ENCODE measurements at places on chromosomes 6 and 20.
A peak's percentile ranks its signal among the peaks of the same experiment; 100 is the strongest.

DNA sequence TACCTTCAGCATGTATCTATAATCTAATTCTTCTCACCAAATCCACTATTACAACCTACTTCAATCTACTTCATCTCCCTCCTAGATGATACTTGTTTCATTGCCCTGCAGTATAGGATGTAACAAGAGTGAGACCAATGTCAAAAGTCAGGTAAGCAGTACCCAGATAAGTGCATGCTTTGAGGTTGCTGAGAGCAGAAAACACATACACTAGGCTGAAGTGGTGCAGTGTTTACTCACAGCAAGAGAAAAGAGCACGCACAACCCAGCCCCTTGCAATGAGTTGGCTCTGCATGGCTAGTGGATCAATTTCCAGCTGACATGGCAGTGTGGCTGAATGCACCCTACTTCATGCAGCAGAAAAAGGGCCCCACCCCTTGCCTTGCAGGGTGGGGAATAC lies 199.9 kb downstream of the EPHA7 start:
- no peak for DNase-seq

DNA sequence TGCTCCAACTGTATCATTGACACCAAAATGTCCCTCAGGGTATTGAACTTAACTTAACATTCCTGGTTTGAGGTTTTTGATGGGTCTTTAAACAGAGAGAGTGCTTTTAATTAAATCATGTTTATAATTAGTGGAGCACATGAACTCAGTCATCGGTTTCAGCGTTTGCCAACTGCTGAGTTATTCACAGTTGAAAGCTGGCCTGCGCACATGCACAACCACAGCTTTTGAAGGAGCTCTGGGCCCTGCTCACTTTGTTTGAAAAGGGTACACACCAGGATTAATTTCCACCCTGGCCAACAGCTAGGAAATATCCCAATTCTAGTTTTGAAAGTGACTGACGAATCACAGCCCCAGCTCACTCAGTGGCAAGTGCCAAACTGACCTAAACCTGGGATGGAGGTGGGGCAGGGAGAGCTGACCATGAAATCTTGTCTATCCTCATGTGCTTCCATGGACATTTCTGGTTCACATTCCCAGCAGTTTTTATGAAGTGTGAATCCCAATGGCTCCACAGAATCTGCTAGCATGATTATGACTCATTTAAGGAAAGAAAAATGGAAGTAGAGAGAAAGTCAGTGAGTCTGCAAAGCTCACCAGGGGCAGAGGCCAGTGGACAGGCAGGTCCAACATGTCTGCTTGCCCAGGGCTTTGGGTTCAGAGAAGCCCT lies 247.8 kb downstream of the FNDC1 start:
- DNase-seq: no peak

DNA sequence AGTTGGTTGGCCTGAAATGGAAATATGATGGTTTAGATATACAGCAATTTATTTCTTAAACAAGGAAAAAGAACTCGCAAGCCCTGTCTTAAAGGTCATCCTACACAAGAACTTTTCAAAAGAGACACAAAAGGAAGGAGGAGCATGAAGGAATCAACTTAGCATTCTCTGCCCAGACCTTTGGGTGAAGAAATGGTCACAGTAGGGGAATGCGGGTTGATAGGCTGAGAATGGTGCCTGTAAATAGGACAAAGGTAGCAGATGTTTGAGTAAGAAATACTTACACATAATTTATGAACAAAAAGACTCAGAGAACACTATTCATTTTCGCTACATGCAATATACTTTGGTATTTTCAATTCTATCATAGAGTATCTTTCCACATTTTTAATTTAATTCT lies 15.0 kb downstream of the ADGRF5 start:
- no peak for DNase-seq

- DNase-seq: no peak
Observed at GRCh38 chr20:58293453-58293852, 16.1 kb upstream of the RAB22A start.

- DNase-seq: no peak
Observed at GRCh38 chr6:170294813-170295509, 4.1 kb upstream of the DLL1 start.

DNA sequence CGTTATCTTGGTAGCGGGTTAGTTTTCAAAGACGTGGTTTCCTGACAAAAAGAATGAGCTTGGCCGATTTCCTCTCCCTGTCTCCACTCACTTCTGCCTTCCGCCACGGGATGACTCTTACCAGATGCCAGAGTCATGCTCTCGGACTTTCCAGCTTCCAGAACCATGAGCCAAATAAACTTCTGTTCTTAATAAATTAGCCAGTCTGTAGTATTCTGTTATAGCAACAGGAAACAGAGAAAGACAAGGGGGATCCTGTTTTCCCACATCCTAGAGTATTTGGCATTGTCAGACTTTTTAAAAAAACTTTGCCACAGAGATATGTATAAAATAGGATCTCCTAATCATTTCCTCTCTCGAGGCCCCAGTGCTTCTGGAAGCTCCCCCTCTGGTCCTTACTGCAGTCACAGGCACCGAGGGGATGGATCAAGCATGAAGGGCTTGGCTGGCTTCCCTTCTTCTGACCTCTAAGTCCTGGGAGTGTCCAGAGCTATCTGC lies 84.9 kb upstream of the NAA20 start:
- no peak for DNase-seq

GRCh38 chr6:140083375-140083774 lies 708.9 kb upstream of the CITED2 start:
- no peak for DNase-seq

DNA sequence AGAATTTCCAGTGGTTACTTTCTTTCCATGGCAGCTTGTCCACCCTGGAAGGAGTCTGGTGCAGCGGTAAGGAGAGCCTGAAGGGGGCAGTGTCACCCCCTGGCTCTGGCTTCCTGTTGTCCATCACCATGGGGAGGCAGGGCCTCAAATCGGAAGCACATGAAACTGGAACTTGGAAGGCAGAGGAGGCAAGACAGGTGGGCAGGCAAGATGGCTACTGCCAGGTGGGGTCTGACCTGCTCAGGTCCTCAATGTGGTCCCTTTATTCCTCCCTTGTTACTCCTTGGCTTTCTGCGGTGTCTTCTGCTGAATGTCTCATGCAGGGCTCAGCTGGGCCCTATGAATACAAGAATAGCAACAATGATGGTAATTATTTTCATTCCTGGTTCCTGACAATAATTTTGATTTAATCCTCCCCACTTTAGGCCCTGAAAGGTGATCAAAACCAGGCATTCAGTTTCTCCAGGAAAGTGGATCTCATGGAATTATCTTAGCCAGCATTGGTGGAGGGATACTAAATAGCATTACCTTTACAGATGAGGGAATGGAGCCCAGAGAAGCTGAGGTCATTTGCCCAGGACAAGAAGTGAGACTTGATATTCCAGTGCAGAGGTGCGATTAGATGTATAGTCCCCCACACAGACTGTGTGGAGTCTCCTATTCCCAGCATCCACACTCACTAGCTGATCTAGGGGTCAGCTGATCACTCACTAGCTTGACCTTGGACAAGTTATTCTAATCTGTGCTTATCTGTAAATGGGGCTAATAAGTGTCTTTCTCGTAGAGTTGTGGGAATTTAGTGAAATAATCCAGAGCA lies 17.6 kb upstream of the SNAI1 start:
- peak; percentile 39 for DNase-seq

GRCh38 chr6:150466196-150466595 lies 97.4 kb downstream of the IYD start:
- DNase-seq: no peak

GRCh38 chr6:2028457-2029038 lies 216.9 kb downstream of the GMDS start:
- DNase-seq: no peak

GRCh38 chr6:31209137-31209536 lies 38.7 kb upstream of the POU5F1 start:
- no peak for DNase-seq

GRCh38 chr6:48389146-48390043 lies 278.4 kb upstream of the PTCHD4 start:
- DNase-seq: no peak

- DNase-seq: no peak
Observed at GRCh38 chr20:49590163-49591017, 22.5 kb upstream of the PTGIS start.

GRCh38 chr6:5697508-5697907 lies 309.2 kb downstream of the NRN1 start:
- DNase-seq: no peak

- DNase-seq: no peak
Observed at GRCh38 chr6:161327360-161327953, 53.6 kb upstream of the AGPAT4 start.

DNA sequence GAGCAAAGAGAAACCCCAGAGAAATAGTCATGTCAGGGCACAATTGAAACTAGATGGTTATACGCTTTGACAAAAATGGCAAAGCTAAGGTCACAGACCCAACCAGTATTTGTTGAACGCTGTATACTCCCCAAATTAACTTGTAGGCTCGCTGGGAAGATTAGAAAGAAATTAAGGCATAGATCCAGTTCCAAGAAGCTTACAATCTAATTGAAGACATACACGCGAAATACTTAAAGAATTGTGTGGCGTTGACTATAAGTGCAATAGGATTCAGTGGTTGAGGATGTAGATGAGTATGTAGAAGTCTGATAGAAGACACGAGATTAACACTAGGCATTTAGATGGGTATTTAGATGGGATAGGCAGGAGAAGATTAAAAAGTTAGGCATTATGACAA lies 525 bp downstream of the FAM229B start:
- no peak for DNase-seq

GRCh38 chr6:38476888-38477287 lies 162.8 kb downstream of the BTBD9 start:
- no peak for DNase-seq

GRCh38 chr6:15796844-15797243 lies 134.0 kb upstream of the DTNBP1 start:
- DNase-seq: no peak

- no peak for DNase-seq
Observed at GRCh38 chr6:25998379-25998778, 35.8 kb downstream of the TRIM38 start.

- DNase-seq: peak; percentile 27
Observed at GRCh38 chr6:1792989-1793388, 183.3 kb downstream of the FOXC1 start.

DNA sequence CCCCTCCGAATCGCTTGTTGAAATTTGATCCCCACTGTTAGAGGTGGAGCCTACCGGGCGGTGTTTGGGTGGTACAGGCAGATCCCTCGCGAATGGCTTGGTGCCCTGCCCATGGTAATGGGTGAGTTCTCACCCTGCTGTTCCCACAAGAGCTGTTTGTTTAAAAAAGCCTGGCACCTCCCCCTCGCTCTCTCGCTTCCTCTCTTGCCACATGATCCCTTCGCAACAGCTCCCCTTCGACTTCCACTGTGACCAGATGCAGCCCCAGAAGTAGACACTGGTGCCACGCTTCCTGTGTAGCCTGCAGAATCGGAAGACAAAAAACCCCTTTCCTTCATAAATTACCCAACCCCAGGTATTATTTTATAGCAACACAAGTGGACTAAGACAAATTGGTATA lies 292.2 kb upstream of the QKI start:
- no peak for DNase-seq

- DNase-seq: peak; percentile 80
Observed at GRCh38 chr6:26329763-26330511, 35.1 kb upstream of the BTN3A2 start.

DNA sequence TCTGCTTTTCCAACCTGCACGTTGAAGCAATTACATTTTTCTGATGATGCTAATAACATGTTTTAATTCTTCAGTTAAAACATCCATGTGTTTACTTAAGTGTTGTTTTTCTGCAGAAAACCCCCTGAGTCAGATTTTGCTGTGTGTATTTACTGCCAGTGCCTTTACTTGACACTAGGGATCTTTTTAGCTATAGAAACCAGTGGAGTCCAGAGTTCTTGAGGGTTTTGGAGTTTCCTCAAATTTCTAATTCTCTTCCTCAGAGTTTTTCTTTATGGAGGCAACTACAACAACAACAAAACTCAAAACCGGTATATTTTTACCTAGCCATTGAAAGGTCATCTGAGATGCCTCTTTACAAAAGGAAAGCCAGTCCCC lies 168.4 kb downstream of the JARID2 start:
- DNase-seq: no peak

GRCh38 chr20:51333446-51333845 lies 209.1 kb downstream of the NFATC2 start:
- DNase-seq: no peak

DNA sequence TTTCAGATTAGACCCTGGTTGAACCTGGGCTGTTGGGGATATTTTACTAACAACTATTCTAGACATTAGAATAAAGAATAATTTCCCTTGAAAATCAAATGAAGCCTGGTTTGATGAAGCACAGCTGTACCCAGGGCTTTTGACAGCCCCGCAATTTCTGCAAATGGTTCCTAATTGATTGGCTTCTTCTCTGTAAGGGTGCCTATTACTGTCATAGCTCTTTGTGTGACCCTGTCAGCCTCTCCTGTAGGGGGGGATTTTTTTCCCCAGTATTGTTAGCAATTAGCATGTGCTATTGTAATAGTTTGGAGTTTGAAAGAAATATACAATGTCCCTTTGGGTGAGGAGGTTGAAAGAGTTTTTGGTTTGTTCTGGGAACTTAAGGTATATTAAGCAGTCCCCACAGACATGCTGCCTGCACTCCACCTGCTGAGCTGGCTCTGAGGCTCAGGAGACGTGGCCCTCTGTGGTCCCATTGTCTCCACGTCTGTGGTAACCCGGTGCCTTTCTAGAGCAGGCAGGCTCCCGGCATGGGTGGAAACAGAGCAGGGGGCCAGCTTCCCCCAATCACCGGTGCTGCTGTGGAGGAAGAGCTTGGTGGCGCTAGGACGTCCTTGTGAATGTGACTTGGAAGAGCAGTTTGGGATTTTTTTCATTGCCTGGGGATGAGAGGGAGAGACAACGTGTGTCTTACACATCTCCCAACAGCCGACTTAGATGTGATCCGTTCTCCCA lies 47.3 kb upstream of the CLDN20 start:
- DNase-seq: no peak

- peak; percentile 20 for DNase-seq
Observed at GRCh38 chr20:31869942-31870725, at the start of the genes DUSP15 and TTLL9. Gene DUSP15, minus strand, starts transcription at chr20:31870527. Its CDS starts 190 bp downstream, at chr20:31870337. Gene TTLL9, plus strand, starts transcription at chr20:31870634. Its CDS starts 493 bp downstream, at chr20:31871127.

DNA sequence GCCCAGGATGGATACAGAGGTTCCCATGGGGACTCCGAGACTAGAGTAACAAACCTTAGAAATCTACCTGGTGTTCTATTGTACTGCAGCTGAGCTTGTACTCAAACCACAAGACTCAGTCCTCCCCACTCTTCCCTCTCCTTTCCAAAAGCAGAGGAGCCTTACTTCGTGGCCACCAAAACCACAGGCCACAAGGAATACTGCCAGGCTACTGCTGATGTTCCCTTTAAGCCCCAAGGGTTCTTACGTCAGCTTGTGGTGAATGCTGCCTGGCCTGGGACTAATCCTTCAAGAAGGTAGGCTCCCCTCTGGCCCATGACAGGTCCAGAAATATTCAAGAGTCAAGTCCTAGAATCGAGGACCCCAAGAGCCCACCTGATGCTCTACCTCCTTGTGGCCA lies 10.5 kb upstream of the DEFB128 start:
- no peak for DNase-seq

- no peak for DNase-seq
Observed at GRCh38 chr6:123668965-123669591, 32.3 kb upstream of the TRDN start.
